ENCODE measurements at places on chromosomes 3 and 15.

DNA sequence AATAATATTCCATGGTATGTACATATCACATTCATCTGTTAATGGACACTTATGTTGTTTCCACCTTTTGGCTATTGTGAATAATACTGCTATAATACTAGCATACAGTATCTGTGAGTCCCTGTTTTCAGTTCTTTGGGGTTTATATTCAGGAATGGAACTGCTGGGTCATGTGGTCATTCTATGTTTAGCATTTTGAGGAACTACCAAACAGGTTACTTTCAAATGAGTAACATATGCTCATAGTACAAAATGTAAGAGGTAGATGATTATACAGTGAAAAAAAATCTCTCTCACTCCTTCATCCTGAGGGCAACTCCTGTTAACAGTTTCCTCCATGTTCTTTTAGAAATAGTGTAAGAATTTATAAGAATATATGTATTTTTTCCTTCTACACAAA, 162.2 kb downstream of the PLD1 start:
- DNase-seq, result no peak

GRCh38 chr3:33377931-33378330, 62.3 kb downstream of the UBP1 start:
- no peak for DNase-seq

DNA sequence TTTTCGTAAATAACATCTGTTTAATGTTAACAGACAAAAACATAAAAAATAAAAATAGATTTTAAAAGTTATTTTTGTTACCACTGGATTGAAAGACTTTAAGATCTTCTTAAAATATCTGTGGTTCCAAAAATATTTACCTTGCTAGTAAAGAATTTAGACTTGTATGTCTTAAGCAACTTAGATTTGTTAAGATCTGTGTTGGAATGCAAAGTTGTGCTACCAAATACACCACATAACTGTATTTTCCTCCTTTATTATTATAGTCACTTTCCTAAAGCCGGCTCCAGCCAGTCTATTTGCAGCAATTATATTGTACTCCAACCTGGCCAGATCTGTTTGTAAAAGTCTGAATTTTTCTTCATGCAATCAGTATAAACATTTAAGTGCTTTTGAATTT, 63.7 kb downstream of the SPRED1 start:
- no peak for DNase-seq

DNA sequence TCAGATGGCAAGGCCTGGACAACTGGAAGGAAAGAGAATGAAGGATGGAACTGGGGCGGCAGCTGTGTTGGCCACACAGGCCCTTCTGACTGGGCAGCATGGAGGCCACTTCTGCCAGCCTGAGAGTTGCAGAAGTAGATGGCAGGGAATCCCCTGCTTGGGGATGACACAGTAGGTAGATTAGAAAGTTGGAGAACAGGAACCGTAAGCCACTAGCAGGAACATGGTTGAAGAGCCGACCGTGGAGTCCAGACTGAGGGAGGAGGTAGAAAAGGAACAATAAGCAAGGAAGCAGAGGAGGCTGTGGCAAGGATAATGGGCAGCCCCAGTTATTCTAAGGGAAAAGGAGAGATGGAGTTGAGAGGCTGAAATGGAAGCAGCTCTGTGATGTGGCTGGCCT, 26.4 kb upstream of the ZNF774 start:
- no peak for DNase-seq

DNA sequence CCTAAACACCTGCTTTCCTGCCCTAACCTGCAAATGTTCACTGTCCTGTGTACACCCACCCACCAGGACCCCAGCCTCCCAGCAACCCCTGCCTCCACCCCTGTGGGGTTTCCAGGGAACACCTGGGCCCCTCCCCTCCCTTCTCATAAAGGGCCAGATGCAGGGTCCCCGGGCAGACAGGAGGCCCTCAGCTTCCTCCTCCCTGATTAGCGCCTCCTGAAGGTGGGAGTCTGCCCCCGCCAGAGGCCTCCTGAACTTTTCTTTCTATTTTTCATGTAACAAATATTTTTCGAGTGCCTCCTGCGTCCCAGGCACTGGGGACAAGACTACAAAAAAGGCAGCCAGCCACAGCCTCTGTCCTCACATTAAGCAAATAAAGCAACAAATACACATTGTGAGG, 135.4 kb upstream of the LINGO1 start:
- no peak for DNase-seq
